ENCODE measurements at places on chromosomes 6 and 20.

GRCh38 chr6:118776607-118777549, 117.1 kb upstream of the ASF1A start:
- peak; percentile 36 for DNase-seq

GRCh38 chr6:73560853-73561407, 40.1 kb upstream of the EEF1A1 start:
- no peak for DNase-seq

- DNase-seq, result no peak
Measured at GRCh38 chr6:13390658-13391057, 62.3 kb upstream of the TBC1D7 start.

DNA sequence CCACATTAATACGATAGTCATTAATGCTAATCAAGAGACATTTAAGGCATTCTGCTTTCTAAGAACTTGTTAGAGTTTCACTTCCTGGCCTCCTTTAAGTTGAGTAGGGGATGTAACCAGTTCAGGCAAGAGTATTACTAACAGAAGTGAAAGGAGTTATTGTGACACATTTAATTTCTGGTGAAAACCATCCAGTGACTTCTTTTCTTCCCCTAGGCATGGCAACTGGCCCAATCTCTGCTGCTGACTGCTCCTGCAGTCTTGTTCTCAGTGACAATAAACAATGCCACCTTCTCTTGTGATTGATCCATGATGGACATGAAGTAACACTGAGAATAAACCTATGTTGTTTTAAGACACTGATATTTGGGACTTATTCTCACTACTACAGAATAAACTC, 130.9 kb upstream of the DEFB112 start:
- no peak for DNase-seq

GRCh38 chr6:20200761-20201630, 11.3 kb downstream of the MBOAT1 start:
- DNase-seq, result no peak

DNA sequence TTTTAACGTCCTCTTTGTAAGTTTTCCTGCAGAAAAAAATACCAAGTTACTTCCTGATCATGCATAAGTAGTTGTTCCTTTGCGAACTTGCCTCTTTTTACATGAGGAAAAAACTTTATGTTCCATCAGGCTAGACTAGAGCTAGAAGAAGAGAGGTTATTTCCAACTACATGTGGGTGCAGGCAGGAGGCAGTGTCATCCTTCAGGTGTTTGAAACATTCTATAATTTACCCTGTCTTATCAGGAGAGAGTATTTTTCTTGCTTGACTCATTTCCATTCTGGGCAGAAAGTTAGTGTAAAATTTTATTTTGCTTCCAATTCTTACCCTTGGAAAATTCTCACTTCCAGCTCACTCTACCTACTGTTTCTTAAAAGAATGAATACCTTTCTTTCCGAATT, 28.5 kb upstream of the EPHA7 start:
- no peak for DNase-seq

DNA sequence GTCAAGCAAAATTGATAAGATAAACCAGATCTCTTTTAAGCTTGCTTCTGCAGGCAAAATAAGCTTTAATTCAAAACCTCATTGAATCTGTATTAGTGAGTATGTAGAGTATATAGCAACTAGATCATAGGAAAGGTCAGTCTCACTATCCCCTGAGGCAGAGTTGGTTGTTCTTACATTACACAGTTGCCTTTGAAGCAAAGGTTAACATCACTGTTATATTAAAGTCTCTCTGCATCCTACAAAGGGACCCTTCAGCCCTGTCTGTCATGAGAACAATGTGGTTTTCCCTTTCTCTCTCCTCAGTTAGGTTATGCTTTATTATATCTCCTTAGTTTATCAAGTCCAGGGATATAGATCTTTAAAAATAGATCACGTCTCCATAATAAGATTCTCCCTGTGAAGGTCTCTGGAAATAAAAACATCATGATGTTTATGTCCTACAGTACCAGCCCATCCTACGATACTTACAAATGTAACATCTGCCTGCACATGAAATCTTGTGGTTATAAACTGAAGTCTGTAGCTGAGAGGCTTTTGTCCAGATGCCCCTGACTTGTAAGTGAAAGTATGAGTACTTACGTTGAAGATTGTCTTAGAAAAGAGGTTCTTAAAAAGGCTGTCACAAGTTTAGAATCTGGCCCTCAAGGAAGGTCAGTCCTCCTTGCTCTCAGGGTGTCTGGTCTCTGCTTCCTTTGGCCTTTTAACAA, 103.6 kb downstream of the VIP start:
- DNase-seq, result no peak

GRCh38 chr6:109768485-109768884, 77.4 kb downstream of the FIG4 start:
- DNase-seq, result no peak

- DNase-seq, result no peak
Measured at GRCh38 chr20:24565835-24566351, 96.5 kb downstream of the SYNDIG1 start.

DNA sequence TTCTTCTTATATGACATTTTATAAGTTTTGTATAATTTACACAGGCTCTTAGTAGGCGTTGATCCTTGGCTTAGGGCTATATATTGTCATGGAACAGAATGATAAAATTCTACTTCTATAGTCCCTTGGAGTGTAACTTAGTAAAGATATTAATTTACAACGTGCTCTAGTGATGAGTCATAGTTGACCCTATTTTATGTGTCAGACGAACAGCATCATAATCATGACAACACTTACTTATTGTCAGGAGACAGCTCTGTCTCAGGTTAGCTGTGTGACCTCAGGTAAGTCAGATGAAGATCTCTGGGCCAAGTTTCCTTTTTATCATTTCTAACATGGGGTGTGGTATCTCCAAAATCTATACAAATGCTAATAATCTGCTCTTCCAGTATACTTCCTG, 473.5 kb downstream of the UTRN start:
- no peak for DNase-seq

DNA sequence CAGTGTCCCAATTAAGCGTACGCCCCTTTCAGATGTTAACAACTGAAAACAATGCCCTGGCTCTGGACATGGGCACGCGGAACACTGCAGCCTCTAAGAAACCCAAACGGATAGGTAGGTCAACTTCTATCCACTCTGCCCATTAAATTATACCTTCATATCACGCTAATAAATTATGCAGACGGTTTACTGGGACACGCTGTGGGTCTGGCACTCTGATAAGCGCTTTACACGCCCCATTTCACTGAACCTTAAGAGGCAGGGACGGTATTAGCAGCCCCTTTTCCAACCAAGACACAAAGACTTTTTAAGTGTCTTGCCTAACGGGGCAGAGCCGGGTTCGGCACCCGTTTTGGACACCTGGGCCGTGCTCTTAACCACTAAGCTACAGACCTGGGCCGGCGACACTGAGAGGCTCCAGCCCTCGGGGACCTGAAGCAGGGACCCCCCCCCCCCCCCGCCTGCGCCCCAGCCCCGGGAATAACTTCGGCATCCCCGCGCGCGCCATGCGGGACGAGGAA, 744 bp downstream of the STAU1 start:
- DNase-seq, result no peak

- DNase-seq, result no peak
Measured at GRCh38 chr6:4936681-4937041, 67.2 kb downstream of the RPP40 start.

DNA sequence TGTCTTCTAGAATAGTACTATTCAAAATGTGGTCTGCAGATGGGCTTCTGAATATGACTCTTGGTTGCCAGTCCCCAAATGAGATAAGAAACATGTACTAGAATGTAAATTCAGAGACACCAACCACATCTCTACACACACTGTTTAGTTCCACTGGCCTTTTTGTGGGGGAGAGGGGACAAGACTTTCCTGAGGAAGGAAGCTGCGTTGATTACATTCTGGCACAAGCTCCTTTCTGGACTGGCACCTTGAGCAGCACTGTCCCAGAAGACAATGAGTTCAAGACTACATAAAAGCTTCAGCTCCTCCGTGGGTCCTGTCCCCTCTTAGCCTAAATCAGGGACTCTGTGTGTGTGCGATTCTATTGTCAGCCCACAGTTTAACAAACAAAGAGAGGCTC, 6.9 kb upstream of the IYD start:
- DNase-seq, result no peak

- DNase-seq, result no peak
Measured at GRCh38 chr6:85456782-85457181, 6.9 kb downstream of the NT5E start.

DNA sequence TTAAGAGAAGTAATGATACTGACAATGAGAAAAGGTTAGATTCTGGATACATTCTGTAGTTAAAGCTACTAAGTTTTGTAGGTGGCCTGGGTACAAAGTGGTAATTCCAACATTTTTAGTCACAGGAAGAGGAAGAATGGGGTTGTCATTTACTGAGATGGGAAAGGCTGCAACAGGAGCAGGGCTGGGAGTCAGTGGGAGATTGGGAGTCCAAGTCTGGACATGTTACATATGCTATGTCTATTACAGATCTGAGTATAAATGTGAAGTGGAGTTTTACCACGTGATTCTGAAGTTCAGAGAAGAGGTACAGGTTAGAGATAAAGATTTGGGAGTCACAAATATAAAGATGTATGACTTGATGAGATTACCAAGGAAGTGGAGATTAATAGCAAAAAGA, 116.2 kb downstream of the RWDD2A start:
- DNase-seq, result no peak

GRCh38 chr6:108872141-108872557, 23.9 kb downstream of the ARMC2 start:
- DNase-seq, result no peak

DNA sequence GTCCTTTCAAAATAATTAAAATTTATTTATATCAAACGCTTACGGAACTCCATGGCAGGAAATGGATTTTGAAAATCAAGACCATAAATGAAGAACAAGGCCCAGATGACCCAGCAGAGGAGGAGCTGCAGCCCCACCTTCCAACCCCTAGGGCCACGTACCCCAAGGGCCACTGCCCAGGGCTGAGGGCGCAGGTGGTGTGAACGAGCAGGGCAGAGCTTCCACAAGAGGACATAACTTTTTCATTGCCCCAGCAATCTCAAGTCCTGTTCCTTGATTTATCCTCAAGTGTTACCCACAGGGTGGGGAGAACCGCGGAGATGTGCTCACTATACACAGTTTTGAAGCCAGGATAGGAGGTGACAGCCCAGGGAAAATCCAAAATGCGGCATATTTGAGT, 42.8 kb downstream of the PSMG4 start:
- no peak for DNase-seq

DNA sequence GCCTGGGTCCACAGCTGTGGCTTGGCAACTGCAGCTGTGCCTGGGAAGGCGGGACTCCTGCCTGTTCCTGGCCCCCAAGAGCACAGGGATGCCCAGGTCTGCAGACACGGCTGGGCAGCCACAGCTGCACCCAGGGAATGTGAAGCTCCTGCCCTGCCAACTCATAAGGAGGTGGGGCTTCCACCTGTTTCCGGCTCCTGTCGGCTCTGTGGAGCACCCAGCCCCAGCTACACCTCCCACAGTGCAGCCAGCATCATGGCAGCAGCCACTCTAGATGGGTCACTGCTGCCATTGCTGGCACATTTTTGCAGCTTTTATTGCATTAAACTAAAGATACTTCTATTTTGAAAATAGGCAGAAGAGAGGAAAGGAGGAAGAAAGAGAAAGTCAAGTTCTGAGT, 207.9 kb downstream of the SAMD5 start:
- no peak for DNase-seq

GRCh38 chr6:6283746-6284145, 36.7 kb downstream of the F13A1 start:
- no peak for DNase-seq

DNA sequence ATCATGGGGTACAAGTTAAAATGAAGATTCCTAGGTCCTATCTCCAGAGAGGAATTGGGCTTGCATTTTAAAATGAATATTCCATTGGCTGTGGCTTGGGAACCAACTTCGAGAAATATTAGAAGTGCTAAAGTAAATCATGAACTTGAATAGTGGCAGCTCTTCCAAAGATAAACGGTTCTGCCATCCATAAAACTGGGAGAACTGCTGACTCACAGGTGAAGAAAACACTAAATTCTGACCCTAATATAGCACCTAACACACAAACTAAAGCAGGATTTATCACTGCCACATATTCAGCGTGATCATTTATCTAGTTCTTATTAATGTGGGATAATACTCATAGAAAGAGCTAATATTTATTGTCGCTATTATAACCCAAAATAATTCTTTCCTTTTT, 508.1 kb upstream of the ID4 start:
- no peak for DNase-seq

- DNase-seq, result no peak
Measured at GRCh38 chr20:17999566-17999965, 30.7 kb downstream of the MGME1 start.
